D341Med (cell line): ENCODE measurements at places on chromosomes 3 and 15.

- no peak for DNase-seq
Measured at GRCh38 chr3:150555859-150556436, 9.4 kb downstream of the EIF2A start.

- no peak for DNase-seq
Measured at GRCh38 chr3:17116007-17116600, 231.3 kb downstream of the PLCL2 start.

- no peak for DNase-seq
Measured at GRCh38 chr3:47617086-47618010, 38.7 kb upstream of the CSPG5 start.

DNA sequence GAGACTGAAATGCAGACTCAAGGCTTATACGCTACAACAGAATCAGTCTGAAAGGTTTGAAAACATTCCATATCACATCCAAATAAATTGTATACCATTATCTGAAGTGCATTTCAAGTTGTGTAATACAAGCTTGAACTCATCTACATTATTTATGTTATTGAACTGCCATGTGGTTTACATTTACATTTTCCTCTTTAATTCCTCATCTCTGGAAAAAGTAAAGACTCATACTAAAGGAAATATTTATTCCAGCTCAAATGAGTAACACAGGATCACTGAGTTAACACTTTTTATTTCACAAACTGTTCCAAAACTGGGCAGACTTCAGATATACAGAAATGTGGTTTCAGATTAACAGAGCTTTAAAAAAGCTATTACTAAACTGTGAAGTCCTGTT, 282.5 kb downstream of the ULK4 start:
- no peak for DNase-seq

GRCh38 chr3:177538048-177538749, 340.9 kb upstream of the TBL1XR1 start:
- DNase-seq, result no peak

DNA sequence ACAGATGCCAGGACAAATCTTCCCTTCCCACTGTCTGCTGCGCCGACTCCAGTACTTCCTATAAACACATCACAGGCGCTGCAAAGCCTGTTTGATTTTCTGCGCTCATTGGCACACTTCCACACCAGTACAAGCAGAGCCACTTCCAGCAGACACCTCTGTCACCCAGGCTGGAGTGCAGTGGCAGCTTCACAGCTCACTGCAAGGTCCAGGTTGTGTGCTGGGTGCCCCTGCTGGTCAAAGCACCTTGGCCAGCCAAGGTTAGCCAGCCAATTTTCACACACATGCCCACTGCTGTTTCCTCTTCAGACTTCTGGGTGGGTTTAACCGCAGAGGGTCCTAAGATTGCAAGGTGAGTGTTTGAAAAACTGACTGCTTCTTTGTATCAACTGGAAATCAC, 4.9 kb downstream of the CHDH start:
- DNase-seq, result peak; percentile 19
